CD4-positive, alpha-beta T cell treated with Interleukin-10 for 1 hour (primary cell): ENCODE measurements at places on chromosomes 5 and 9.

GRCh38 chr9:124306098-124306735 lies 48.5 kb downstream of the NEK6 start:
- DNase-seq: no peak

- DNase-seq: peak; percentile 23
These were observed 31.4 kb upstream of the ANKRD55 start for GRCh38 chr5:56264417-56265025.

DNA sequence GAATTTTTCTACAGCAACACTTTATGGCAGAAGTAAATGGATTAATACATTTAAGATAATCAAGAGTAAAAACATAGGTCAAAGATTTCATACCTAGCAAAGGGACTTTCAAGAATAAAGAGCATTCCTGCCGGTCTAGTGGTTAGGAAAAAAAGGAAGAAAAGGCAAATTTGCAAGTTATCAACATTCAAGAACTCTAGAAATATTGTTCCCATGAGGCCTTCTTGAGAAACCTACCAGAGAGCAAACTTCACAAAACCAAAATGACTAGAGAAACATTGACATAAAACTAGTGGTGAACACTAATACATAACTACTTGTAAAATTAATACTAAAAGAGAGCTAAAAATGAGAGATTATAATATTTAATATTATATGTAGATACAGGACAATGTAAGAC lies 320.2 kb upstream of the RGMB start:
- DNase-seq: no peak

GRCh38 chr5:124262470-124262869 lies 484.0 kb downstream of the ZNF608 start:
- DNase-seq: no peak

DNA sequence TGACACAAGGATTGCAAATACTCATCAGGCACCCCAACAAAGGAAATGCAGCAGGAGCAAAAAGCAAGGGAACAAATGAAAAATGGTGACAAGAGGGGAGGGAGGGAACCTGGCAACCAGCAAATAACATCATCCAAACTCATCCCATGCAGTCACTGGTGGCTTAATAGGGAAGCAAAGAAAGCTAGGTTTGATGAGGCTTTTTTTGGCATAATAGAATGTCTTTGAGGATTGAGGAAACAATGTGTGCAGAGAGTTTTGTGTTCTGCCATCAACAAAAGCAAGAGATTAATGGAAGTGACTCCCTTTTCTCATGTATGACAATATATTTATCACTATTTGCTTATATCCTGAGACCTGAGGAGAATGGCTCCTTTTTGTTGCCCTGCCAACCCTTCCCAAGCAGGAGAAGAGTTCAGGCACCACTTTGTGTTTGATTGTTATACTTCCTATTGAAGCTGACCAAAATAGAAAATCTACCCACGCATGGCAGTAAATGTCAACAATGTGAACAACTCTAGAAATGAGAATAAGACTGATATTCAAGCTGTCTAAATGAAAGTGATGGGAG lies 375.7 kb downstream of the CAAP1 start:
- DNase-seq: no peak

DNA sequence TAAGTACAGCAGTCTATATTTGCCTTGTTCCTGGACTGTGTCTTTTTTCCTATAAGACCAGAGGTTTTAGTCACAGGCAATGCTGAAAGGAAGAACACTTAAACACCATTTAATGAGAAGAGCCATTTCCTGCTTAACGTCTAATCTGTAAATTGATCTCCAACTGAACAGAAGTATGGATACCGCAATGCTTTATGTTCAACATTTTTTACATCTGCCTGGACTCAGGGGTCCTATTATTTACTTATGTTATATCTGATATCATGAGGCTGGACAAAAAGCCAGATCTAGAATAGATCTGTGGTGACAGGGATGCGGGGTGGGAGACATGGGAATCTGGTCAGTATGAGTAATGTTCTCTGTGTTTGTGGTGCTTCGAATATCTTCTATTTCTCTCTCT lies 334.6 kb upstream of the MPDZ start:
- no peak for DNase-seq

DNA sequence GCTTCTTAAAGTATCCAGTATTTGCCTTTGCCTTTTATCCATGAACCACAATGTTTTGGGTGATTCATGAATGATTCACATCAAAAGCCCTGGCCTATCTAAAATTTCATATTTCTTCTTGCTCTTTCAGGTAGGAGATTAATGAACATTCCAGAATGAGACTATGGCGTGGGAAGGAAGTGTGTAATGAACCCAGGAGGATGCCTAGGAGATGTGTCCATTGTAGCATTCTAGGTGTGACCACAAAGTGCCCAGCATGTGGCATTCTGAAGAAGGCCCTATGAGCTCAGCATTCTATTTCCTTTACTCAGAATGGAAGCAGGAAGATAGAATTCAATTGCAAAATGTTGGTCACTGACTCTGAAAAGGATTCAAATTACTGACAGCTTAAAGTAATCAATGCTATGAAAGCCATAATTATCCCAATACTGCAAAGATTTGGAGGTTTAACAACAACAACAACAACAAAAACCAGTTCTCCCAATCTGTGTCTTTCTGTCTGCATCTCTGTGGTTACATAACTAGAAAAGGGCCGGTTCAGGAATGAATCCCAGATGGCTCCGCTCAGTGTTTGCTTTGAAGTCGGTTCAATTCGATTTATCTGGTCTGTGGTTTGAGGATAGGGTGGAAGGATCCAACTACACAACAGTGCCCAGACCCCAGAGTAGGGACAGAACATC lies 126.7 kb downstream of the FOXD1 start:
- DNase-seq: no peak

DNA sequence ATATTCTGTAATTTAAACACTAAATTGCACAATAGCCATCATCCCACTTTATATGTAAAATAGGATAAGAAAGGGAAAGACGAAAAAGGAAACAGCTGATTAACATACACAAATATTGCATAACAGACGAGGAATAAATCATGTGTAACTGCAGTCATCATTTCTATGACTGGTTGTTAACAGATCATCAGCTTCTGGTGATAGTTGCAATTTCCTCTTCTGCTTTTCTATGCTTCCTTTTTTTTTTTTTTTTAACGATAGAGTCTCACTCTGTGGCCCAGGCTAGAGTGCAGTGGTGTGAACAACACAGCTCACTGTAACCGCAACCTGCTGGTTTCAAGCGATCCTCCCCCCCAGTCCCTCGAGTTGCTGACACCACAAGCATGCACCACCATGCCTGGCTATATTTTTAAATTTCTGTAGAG lies 22.5 kb upstream of the JAKMIP2 start:
- peak; percentile 47 for DNase-seq

- DNase-seq: no peak
These were observed 80.0 kb downstream of the SV2C start for GRCh38 chr5:76163111-76163628.

- DNase-seq: no peak
These were observed 1397.5 kb upstream of the CDH6 start for GRCh38 chr5:29796013-29796412.

DNA sequence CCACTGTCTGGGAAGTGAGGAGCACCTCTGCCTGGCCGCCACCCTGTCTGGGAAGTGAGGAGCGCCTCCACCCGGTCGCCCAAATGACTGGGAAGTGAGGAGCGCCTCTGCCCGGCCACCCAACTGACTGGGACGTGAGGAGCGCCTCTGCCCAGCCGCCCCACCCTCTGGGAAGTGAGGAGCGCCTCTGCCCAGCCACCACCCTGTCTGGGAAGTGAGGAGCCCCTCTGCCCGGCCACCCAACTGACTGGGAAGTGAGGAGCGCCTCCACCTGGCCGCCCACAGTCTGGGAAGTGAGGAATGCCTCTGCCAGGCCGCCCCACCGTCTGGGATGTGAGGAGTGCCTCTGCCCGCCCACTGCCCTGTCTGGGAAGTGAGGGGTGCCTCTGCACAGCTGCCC lies 32.9 kb downstream of the SAXO1 start:
- DNase-seq: no peak
